IPS DF 6.9 (cell line): ENCODE measurements at places on chromosomes 6 and 20.

DNA sequence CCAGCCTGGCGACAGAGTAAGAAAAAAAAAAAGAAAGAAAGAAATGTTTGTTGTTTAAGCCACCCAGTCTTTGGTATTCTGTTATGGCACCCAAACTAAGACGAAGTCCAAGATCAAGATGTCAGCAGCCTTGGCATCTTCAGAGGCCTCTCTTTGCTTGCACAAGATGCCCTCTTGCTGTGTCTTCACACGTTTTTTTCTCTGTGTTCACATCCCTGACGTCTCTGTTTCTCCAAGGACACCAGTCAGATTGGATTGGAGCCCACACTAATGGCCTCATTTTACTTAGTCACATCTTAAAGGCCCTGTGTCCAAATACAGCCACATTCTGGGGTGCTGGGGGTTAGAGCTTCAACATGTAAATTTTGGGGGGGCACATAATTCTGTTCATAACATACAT, 380.9 kb downstream of the GJA1 start:
- no peak for DNase-seq
- H3K4me1 ChIP-seq: no peaks in the 10 kb centered on the region
- H3K4me3 ChIP-seq: no peak overlapping the region

DNA sequence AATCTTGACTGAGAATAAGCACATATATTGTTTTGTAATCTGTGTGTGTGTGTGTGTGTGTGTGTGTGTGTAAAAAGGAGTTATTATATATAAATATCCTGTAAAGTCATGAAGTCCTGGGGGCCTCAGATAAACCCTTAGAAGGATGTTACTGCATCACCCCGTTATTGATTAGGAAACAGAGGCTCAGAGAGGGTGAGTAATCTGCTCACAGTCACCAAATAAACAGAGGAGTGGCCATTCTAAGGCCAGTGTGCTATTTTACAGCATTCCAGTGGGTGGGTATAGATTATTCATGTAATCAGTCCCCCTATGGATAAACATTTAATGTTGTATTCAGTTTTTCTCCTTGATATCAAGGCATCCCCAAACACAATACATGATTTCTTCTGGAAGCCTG, 87.1 kb downstream of the CDC5L start:
- no peak for DNase-seq
- H3K4me1 ChIP-seq: peaks cover 4% of the 10 kb centered on the region; the same call in 1 of the 2 replicates
- H3K27me3 ChIP-seq: no peaks in the 10 kb centered on the region
- H3K4me3 ChIP-seq: no peak overlapping the region

DNA sequence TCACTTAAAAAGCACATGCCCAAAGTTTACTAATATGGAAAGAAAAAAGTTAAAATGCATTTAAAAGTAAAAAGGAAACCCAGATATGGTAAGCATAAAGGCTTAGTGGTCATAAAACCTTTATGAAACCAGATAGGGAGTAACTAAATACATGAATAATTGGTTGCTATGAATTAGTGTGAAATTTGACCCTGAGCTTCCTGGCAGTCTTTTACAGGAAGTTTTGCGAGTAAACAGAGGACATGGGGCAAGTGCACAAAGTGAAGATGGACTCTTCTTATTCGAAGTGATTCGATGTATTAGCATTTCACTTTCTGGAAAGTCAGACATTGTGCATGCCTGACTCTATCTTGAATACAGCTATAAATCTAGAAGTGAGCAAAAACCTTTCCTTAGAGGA, 90.9 kb upstream of the MLIP start:
- H3K4me3 ChIP-seq: no peak overlapping the region
- no peaks in the 10 kb centered on the region for H3K36me3 ChIP-seq
- no peak overlapping the region for H3K27ac ChIP-seq

GRCh38 chr6:42522036-42522435, 41.8 kb upstream of the UBR2 start:
- no peak for DNase-seq
- no peaks in the 10 kb centered on the region for H3K4me1 ChIP-seq
- no peak overlapping the region for H3K27ac ChIP-seq
- no peaks in the 10 kb centered on the region for H3K27me3 ChIP-seq

DNA sequence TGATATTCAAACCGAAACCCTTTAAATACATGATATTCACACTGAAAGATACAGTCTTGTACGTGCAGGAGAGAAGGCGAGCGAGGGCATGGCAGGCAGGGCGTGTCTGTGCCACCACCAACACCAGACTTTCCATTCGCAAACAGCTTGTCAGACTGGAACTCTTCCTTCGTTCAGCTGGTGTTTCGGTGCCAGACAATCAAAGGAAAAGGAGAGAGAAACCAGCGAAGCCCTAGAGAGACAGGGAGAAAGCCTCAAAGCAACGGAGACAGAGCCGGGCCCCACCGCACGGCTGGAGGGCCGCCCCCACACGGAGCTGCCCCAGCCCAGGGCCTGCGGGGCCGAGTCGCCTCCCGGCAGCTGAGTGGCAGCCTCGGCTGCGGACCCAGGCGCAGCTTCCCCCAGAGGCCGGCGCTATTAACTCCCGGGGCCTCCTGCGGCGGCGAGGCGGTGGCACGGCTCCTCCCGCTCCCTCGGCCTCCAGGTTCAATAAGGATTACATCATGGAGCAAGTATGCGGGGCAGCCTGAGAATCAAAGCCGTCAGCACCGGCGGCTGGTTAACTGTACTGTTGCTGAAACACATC, 32.1 kb upstream of the NR2E1 start:
- peaks cover 35% of the 10 kb centered on the region for H3K27me3 ChIP-seq
- H3K4me1 ChIP-seq: no peaks in the 10 kb centered on the region
- no peak overlapping the region; the same call in 1 of the 2 replicates for H3K4me3 ChIP-seq
- no peaks in the 10 kb centered on the region for H3K36me3 ChIP-seq
- no peak for DNase-seq

DNA sequence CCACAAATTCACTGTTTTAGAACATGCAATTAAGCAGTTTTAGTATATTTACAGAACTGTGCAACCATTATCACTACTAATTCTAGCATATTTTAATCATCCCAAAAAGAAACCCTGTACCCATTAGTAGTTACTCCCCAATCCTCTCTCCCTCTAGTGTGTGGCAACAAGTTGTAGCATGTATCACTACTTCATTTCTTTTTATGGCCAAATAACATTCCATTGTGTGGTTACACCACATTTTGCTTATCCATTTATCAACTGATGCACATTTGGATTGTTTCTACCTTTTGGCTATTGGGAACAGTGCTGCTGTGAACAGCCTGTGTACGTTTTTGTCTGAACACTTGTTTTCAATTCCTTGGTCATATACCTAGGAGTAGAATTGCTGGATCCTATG, 31.5 kb upstream of the FKBP1A start:
- DNase-seq: no peak
- no peak overlapping the region for H3K27ac ChIP-seq
- no peaks in the 10 kb centered on the region for H3K27me3 ChIP-seq
- peaks cover 5% of the 10 kb centered on the region for H3K4me1 ChIP-seq
- no peaks in the 10 kb centered on the region for H3K36me3 ChIP-seq

- no peaks in the 10 kb centered on the region for H3K36me3 ChIP-seq
- no peak overlapping the region for H3K4me3 ChIP-seq
- H3K27ac ChIP-seq: no peak overlapping the region
- peaks cover 13% of the 10 kb centered on the region for H3K27me3 ChIP-seq
- no peak for DNase-seq
These were observed 103.0 kb downstream of the OLIG3 start for GRCh38 chr6:137391061-137391814.

DNA sequence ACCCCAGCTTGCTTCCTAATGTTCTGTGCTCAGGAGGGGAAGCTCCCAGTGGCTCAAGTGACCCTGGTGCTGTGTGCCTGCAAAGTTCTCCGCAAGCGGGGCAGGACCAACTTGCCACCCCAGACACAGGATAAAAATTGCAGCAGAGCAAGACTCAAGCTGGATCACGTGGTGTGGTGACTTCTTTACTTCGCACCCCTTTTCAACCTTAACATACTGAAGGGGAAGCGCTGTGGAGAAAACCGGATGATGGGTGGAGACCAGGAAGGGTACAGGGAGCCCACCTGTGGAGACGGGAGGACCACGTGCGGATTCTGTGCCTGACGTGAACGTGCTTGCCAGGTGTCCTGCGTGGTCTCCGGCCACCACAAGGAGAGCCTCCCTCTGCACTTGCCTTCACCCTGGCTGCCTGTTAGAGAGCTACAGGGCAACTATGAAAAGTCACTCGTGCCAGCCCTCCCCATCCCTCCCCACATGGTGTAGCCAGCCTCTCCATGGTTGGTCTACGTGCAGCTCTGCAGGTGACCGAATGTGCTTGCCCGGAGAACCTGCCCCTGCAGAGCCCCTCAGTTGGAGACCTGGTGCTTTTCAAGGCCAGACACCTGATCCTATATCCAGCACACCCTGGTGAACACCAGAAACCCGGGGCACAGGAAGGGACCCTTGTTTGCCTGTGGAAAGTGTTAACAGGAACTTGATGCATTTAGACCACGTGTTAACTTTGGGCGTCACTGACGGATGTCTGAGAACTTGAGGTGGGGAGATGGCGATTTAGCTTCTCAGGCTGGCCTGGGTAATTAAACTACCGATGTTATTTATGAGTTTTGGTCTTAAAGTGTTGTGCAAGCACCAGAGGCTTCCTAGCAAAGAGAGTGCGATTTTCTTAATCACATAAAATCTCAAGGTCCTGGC, 23.9 kb upstream of the DACT2 start:
- no peaks in the 10 kb centered on the region; the same call in 1 of the 2 replicates for H3K4me1 ChIP-seq
- H3K36me3 ChIP-seq: no peaks in the 10 kb centered on the region
- DNase-seq: no peak
- H3K27ac ChIP-seq: no peak overlapping the region
- no peak overlapping the region for H3K4me3 ChIP-seq

DNA sequence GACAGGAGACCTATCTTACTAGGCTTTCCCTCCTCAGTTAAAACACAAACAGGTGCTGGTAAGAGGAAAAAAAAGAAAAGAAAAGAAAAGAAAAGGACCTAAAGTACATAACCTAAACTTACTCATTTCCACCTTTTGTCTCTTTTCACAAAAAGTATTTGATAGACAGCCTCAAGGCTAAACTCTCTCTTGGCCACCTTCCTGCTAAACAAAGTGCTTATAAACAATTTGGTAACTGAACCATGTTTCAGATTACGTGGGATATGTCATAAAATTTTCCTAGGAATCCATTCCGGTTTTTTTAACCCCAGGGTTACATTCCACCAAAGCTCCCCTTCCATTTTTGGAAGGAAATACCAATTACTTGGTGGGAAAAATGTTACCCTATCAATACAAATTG, 109.0 kb downstream of the PRND start:
- no peaks in the 10 kb centered on the region for H3K36me3 ChIP-seq
- no peak for DNase-seq
- H3K4me3 ChIP-seq: no peak overlapping the region
- no peaks in the 10 kb centered on the region for H3K4me1 ChIP-seq

DNA sequence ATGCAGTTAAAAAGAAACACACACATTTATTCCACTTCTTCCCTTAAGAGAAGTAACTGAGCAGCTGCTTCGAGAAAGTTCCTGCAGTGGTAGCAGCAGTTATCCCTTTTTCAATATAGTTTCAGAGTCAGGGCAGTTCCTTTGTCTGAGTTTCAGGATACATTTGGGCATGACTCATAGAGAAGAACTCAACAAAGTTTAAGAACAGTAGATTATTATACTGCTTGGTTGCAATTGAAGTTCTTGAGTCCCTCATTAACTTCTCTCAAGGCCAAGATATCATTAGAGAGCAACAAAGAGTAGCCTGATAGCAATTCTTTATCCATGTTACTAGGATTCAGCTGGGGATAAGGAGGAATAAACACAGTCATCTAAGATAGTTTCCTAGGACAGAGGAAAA, 54.4 kb downstream of the TPD52L1 start:
- no peaks in the 10 kb centered on the region for H3K36me3 ChIP-seq
- peaks cover 1% of the 10 kb centered on the region; the same call in 1 of the 2 replicates for H3K4me1 ChIP-seq
- no peaks in the 10 kb centered on the region for H3K27me3 ChIP-seq
- no peak overlapping the region for H3K4me3 ChIP-seq
- no peak overlapping the region for H3K27ac ChIP-seq

DNA sequence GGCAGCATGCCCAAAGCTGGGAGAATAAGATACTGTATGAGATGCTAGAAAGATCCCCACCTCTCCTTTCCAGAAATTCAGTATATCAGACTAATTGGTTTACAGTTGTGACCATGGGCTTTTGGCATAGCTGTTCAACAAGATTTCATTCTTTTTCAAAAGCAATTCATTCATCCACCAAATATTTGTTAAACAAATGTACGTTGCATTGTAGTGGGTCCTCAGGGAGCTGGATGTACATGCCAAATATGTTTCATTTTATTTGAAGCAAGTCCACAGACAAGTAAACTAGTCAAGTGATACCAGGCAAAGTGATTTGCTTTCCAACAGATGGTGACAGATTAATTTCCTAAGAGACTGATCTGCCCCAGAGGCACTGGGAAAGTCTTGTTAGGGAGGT, 85.8 kb upstream of the ESR1 start:
- H3K27me3 ChIP-seq: no peaks in the 10 kb centered on the region
- H3K4me1 ChIP-seq: peaks cover 1% of the 10 kb centered on the region; the same call in 1 of the 2 replicates
- DNase-seq: no peak
- no peak overlapping the region for H3K27ac ChIP-seq
- no peak overlapping the region for H3K4me3 ChIP-seq

DNA sequence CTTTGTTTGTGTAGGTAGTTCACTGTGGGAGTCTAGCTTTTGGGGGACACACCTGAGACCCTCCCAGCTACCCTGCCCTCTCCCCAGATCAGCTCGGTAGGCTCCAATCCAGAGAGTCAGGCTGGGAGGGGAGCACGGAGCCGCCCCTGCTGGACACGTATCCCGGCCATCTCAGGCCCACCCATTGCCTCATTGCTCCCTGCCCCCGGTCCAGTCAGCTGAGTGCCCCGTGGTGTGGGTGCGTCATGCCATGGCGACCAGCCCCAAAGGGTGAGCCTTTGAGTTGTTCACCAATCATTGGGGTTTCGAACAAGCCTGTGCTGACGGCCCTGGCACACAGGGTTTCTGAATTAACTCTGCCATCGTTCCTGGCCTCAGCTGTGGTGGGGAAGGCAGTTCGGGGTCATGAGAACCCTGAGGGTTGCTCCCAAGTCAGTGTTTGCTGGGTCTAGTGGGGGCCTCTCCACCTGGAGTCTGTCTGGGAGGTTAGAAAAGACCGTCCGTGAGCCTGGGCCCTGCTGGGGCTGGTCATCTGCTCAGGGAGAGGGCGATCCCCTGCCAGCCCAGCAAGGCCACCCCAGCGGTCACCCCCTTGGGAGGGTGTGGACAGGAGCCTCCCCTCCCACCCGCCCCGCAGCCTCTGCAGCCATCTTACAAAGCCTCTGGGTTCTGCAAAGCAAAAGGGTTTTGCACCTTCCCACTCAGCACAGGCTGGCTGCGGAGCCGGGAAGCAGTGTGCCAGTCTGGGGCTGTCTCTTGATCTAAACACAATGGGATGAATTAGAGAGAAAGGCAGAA, 34.5 kb downstream of the NTSR1 start:
- no peaks in the 10 kb centered on the region; the same call in 1 of the 2 replicates for H3K36me3 ChIP-seq
- no peaks in the 10 kb centered on the region for H3K27me3 ChIP-seq
- H3K4me3 ChIP-seq: no peak overlapping the region
- H3K4me1 ChIP-seq: no peaks in the 10 kb centered on the region
- no peak overlapping the region for H3K27ac ChIP-seq
